Testis (tissue), 5 donors: ENCODE measurements at places on chromosomes 2 and 18. TPM values are rescaled to one million over a fixed set of nuclear protein-coding genes. Genes with fewer than 3 reads are reported as not detected.

GRCh38 chr2:150122871-150123613 is 364.4 kb downstream of the RND3 start:
- no peak for DNase-seq

DNA sequence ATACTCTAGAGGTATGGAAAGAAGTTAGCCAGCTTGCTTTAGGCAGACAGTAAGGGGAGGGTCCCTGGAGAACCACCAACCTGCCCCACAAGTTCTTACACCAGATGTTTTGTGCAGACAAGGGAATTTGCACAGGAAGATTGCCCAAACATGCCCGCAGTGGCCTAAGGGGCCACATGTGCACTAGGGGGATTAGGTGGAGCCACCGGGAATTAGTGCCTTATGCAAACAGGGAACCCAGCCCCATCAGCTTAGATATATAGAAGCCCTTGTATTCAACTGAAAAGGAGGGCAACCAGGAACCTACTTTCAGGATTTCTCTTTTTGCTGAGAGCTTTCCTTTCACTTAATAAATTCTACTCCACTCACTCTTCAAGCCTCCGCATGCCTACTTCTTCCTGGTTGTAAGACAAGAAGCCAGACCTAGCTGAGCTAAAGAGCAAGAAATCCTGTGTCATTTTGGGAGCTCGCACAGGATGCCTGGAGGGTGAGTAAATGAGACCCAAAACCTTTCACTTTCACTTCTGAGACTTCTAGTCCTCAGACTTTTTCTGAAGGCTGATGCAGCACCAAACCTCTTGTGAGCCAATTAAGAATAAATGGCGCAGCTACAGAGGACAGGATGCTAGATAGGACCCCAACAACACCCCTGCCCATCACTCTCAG is 146.3 kb downstream of the GCA start:
- no peak for DNase-seq

DNA sequence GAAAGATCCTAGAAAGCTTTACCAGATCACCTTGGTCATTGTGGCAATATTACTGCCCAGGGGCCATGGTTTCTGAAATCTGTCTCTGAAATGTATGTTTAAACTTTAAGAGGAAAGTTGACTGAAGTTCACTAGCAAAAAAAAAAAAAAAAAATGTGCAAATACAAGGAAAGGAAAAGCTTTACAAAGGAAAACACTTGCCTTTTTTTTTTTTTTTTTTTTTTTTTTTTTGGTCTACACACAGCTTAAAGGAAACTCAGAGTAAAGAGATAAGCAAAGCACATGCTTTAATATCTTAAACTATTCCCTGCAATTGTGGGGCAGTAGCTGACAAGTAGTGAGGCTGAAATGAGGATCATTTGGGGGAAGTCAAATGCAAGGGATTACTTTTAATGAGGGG is 174.2 kb upstream of the EPAS1 start:
- DNase-seq = no peak

DNA sequence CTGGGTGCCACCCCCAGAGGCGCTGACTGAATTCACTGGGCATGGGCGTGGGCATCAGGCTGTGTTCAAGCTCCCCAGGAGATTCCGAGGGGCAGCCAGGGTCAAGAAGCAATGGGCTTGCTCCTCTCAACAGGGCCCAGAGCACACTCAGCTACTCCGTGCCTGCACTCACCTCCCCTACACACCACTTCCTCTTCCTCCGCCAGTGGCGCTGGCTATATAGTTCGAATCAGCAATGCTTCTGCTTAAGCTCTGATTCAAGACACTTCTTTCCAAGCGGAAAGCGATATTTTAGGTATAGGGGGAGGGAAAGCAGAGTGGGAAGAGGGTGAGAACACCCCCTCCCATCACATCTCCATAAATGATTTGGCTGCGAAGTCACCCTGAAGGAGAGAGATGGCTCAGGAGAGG is 42.1 kb downstream of the CRACDL start:
- DNase-seq = peak; percentile 6

DNA sequence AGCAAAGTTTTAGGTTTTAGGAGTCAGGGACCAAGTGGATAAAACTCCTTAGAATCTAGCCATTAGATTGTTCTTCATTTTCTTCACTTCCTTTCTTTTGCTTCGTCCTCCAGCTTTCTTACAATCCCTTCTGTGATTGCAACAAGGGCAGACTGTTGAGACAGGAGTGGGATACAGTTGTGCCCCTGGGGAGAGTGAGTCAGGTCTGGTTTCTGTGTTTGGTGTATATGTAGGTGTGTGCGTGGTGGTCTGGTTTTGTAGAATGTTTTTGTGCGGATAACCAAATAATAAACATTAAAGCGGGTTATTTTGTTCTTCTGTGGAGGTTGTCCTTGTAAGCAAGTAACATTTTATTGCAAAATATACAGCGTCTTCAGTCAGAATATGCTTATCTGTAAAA is 7.3 kb downstream of the INSIG2 start:
- no peak for DNase-seq

GRCh38 chr18:65754121-65754520 is 3.3 kb downstream of the CDH7 start:
- DNase-seq = no peak

DNA sequence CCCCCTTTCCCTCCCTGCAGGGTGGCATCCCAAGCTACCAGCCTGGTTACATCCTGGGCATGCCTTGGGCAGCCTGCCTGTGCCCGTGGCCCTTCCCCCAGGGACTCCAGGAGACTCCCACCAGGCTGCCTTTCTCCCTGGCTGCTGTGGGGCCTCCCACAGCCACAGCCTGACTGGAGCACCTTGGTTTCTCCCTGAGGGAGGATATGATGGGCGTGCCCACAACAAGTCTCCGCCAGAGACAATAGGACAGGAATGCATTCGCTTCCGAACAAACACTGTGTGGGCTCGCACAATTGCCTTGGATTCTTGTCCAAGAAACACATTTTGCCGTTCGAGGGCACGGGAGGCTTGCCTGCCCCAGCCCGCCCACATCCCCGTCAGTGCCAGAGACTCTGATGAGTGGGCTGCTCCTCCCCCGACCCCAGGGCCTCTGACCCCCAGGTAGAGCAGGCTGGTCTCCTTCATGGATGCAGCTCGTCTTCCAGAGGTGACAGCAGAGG is 102.1 kb downstream of the SMAD7 start:
- DNase-seq = no peak

DNA sequence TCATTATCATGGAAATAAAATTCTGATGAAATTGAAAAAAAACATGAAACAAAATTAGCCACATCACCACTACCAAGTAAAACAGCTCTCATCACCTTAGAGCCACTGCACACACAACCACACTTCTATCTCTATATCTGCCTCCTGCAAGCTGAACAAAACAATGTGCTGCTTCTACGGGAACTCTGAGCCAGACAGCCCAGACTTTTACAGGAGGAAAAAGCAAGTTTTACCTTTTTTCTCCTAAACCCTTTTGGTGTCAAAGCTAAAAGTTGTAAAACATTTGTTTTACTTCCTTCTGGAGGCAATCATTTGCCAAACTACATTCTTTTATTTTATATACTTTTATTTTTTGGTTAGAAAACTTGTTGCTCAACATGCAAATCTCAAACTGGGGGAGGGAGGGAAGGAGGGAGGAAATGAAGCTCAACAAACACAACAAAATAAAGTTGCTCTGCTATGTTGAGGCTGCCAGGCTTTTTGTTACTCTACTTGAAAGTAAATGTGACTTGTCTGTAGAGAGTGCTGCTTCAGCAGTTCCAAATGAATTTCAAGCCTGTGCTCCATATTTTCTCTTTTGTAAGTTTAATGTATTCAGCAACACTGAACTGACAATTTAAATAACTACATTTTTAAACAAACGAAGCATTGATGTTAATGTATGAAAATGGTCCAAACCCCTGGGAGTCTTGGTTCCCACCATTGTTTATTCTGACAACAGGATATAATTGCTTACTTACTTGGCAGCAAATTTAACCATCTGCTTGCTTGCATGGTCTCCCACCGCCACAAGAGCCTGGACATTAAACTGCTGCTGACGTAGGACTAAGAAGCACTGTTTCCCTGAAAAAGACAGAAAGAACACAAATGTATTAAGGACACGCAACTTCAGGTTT is 24.5 kb downstream of the DARS1 start:
- DNase-seq = no peak

DNA sequence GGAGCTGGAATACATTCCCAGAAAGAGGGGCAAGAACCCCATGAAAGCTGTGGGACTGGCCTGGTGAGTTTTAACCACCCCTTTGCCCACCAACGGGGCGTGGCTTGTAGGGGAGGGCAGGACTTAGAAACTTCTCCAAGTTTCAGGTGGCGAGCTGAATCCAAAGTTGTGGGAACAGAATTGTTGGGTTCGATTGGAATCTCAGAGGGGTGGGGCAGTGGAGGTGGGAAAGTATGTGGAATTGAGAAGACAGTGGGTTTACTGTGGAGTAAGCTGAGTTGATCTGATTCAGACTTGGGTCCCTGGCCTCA is 1.1 kb downstream of the PNKD start:
- no peak for DNase-seq

GRCh38 chr2:12397854-12398253 is 318.9 kb upstream of the TRIB2 start:
- no peak for DNase-seq

DNA sequence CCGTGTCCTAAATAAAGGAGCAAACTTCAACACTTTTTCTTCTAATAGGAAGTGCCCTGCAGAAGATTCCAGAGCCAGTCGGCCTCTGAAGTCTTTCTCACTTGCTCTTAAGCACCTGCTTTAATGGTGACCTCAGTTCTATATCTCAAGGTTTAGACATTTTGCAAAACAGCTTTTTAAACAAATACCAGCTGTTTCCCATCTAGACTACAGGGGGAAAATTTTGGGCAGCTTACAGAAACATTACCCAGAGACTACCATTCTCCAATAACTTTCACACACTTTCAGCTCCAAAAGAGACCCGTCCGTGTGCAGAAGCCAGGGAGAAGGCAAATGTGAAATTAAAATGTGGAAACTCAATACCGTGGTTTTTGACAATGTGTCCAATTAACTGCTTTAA is 285.3 kb upstream of the CCDC68 start:
- DNase-seq = no peak

GRCh38 chr2:98883780-98884211 is 52.2 kb downstream of the CRACDL start:
- peak; percentile 4 for DNase-seq

GRCh38 chr2:233418761-233419546 is 64.7 kb downstream of the DGKD start:
- peak; percentile 12 for DNase-seq

DNA sequence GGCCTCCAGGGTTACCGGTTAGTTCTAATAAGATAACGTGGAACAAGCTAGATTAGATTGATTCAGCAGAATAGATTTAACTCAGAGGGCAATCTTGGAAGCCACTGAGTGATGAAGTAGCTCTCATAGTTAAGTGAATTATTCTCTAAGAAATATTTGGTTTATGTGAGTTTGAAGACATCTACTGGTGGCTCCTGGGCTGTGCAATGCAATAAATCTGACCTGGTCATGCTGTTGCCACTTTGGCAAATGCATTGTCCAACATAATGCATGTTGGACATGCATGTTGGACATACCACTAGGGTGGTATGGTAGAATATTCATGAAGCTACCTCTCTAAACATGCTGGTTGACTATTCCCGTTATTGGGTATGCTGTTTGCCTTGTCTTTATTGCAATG is 493.7 kb upstream of the VRK2 start:
- DNase-seq = no peak

- no peak for DNase-seq
Observed at GRCh38 chr18:27062802-27063201, 122.3 kb downstream of the CHST9 start.

- DNase-seq = no peak
Observed at GRCh38 chr18:61272793-61273192, 60.4 kb upstream of the CDH20 start.

DNA sequence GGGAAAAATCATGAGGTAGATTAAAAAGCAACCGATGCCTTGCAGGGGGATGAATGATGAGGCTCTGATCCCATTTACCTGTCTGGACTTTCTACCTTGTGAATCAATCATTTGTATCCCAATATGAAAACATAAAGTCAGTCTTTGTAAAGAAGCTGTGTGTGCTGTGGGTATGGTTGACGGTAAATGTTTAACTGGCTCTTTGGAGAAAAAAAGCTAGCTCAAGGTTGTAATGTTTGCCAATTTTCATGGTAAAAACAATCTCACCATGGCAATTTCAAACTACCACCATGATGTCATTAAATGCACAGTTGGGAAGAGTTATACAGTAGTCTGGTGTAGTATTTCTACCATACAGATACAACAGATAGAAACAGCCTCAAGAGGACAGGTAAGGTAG is 14.6 kb downstream of the TTR start:
- DNase-seq = no peak

DNA sequence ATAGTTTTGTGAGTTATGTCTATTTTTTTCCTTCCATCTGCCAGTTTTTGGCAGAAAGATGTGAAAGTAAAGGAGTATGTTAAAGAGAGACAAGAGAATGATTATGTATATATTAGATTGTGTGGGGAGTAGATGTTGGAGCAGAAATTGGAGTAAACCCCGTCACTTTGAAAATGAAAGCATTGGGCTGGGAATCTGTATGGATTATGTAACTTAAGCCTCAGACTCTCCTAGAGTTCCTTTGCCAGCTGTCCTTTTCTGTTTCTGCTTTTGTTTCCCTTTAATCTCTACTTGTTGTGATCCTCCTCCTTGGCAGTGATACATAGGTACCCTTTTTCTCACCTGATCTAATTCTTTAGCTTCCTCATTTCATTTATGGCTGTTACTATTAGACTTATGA is 19.2 kb downstream of the CCDC138 start:
- no peak for DNase-seq

GRCh38 chr2:171325886-171326585 is 107.8 kb downstream of the METTL8 start:
- no peak for DNase-seq

DNA sequence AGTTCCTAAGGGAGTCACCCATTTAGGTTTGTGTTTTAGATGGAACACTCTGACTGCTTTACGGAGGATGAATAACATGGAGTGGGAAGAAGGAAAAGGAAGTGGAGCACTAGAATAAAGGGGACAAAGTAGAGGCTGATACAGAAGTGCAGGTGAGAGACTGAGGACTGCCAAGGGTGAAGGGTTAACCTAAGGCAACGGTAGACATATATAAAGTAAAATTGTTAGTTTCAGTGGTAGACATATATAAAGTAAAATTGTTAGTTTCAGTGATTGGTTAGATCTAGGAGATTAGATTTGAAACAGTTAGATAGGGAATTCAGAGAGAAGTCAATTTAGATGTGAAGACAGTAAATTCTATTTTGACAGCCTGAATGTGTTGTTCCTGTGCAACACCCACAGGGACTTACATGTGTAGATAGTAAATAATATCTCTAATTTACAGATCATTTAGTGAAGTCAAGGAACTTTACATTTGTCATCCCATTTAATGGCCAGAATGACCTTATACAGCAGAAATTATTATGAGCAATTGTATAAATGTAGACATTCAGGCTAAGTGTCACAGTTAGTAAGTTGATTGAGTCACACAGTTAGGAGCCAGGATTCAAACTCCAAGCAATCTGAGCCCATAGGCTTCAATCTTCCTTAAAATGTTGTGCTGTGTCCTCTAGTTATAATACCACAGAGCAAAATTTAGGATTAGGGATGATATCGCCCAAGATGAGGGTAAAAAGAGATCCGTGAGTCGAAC is 270.8 kb upstream of the UBE2E3 start:
- no peak for DNase-seq

KIAA2012 gene
- total RNA-seq = 1.1 TPM

CTAGE1 gene
- total RNA-seq = 4.2 TPM

LCT gene
- 0.47 TPM for total RNA-seq

DSG1 gene
- total RNA-seq = 2.8 TPM

AQP12A gene
- not detected for total RNA-seq

PFN4 gene
- 62.8 TPM for total RNA-seq

HSBP1L1 gene
- total RNA-seq = 5.0 TPM

HJURP gene
- total RNA-seq = 10.2 TPM

FHOD3 gene
- 37.3 TPM for total RNA-seq

ATIC gene
- total RNA-seq = 53.0 TPM

ESPNL gene
- total RNA-seq = 2.8 TPM

CERS6 gene
- total RNA-seq = 71.0 TPM

SKOR2 gene
- total RNA-seq = 1.4 TPM
